Stimulated activated CD8-positive, alpha-beta memory T cell treated with anti-CD3 and anti-CD28 coated beads, Interleukin-4, amount 100 ng/mL, for 4 hours (primary cell): ENCODE measurements at places on chromosomes 7 and 10.

DNA sequence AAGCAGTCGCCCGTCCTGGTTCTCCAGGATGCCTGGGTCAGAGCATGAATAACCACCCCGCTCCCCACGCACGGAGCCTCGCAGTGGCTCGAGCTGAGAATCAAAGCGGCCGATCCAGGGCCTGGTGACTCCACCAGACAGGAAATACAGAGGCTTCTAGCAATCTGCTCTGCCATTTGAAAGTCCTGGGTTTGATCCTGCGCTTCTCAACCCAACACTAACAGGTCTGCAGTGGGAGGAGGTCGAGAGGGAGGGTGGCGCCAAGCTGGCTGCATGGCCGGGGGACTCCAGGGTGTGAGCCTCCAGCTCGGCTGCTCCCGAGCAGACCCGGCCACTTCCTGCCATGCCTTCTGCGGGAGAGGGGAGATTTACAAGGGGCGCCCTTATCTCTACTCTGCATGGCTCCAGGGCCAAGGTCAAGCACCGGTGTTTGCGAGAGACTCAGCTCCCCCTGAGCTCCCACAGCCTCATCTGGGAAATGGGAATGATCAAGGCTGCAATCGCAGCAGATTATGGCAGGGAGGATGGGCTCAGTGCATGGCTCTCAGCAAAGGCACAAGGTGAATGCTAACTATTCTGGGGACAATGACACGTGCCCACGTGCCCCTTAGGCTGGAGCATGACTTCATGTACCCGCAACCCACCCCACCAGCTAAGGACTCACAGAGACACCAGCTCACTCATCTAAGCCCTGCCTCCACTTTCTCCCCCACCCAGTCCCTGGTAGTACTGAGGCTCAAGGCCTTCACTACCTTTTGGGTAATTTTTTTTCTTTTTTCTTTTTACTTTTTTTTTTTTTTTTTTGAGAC, 73.9 kb upstream of the TNRC18 start:
- DNase-seq = no peak

DNA sequence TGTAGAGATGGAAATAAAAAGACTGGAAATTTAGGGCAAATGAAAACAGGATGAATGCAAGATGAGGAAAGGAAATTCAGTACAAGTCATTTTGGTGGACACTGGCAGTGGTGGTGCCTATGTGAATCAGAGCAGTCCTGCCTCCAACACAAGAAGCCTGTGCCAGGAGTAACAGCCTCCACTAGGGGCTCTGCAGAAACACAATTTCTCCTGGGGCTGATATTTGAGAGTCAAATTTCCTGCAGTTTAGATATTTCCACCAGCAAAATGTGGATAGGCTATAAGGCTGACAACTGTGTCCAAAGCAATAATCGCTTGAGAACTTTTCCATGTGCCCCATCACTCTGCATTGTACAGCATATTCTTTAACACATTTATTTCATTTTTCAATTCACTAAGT, 4.7 kb upstream of the PLXDC2 start:
- DNase-seq = no peak

GRCh38 chr7:83936056-83936708, 258.4 kb downstream of the SEMA3A start:
- no peak for DNase-seq

- DNase-seq = peak; percentile 31
Observed at GRCh38 chr7:39746103-39746819, 122.9 kb downstream of the RALA start.

DNA sequence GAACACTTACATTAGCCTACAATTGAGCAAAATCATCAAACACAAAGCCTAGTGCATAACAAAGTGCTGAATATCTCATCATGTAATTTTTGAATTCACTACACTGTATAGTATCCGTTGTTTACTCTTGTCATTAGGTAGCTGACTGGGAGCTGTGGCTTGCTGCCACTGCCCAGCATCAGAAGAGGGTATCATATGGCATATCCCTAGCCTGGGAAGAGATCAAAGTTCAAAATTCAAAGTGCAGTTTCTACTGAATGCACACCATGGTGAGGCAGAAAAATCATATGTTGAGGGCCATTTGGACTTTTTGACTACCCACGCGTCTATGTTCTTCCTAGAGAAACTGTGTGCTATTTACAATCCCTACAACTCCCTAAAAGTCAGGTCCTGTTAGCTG, 7.5 kb upstream of the ZC3HAV1 start:
- no peak for DNase-seq

DNA sequence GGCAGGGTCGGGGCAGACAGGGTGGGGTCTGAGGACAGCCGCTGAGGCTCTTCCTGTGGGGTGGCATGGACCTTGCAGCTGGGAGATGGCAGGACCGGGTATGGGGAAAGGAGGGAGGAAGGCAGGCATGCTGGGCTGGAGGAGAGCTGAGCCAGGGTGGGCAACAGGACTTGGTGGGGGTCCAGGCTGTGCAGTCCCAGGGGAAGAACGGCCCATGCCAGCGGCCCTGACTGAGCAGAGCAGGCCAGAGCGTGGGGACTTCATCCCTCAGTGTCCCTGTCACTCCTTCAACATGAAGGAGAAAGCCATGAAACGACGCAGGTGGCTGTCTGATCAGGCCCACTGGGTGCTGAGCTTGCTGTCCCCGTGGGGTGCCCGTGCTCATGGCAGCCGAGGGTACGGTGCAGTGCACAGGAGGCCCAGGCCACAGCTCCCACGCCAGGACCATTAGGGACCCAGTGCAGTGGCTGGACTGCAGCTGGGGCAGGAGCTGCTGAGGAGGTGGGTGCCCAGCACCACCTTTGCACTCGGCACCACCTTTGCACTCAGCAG, 519.6 kb downstream of the PTPRN2 start:
- no peak for DNase-seq

GRCh38 chr7:128253701-128254100, 12.6 kb downstream of the LEP start:
- no peak for DNase-seq

DNA sequence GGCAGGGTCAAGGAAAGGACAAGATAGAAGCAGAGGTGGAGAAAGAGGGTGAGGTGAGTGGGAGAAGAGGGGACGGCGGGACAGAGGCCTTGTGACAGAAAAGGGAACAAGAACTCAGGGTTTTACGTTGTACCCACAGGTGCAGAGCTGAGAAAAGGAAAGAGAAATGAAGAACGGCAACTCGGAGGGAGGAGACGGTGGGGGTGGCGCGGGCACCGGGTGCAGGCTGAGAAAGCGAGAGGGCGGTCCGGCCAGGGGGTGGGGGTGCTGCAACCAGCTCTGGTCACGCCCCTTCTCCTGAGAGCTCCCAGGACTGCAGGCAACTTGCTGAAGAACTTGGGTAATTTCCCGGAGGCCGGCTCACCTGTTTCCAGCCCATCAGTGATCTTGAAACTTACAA, 65.3 kb downstream of the CARD11 start:
- DNase-seq = peak; percentile 74

GRCh38 chr7:43824963-43825362, 44.4 kb downstream of the MRPS24 start:
- DNase-seq = no peak

DNA sequence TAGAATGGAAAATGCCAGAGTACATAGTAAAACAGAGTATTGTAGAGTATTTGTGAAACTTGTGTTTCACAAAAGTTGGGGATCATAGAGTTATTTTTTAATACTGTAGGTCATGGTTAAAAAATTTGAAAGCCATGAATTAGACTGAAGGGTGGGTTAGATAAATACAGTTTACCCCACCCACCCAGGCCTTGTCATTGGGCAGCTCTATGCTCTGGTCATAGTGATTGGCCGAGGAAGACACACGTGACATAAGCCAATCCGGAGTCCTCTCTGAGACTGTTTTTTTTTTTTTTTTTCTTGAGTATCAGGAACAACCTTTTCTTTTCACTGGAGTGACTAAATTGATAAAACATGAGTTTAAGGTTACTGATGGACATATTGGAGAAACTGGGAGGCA, 33.3 kb upstream of the ORC5 start:
- no peak for DNase-seq
